ENCODE measurements at places on chromosomes 11 and 22. TPM values are rescaled to one million over a fixed set of nuclear protein-coding genes. Genes with fewer than 3 reads are reported as not detected.

DNA sequence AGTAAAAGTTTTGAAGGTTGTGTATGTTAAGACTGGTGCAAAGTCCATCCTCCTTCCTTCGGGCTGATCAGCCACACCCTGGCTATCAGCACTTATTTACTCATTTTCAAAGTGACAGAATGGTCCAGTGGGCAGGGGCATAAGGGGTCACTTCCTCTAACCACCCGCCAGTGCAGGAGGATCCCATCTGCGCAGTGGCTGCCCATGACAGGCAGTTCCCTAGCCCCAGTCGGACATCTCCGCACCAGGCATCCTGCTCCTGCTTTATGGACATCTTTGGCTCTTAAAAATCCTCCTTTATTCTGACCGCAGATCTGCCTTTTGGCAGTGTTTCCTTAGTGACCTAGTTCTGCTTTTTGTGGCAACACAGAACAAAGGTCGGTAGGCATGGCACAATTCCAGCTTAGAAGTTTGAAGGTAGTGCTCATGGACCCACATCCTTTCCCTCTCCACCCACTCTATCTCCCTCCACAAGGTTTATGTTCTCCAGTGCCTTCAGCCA lies 55.9 kb downstream of the BMAL1 start:
- DNase-seq, result no peak

Gene SLC15A3
- 0.62 TPM for total RNA-seq

Gene LRRC32
- total RNA-seq, result 22.0 TPM

DNA sequence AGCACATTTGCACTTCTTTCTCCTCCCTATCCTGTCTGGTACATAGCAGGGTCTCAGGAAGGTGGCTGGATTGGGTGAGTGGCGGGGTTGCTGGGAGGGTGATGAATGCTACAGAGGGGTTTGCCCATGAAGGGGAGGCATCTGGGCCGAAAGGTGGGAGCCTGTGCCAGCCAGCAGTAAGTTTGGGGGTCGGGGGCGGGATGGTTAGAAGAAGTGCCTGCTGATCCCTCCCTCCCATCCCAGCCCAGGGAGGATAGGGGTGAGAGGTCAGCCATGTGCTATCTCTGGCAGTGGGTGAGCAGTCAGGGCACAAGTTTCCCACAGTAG lies 2.8 kb downstream of the CD82 start:
- DNase-seq, result no peak

DNA sequence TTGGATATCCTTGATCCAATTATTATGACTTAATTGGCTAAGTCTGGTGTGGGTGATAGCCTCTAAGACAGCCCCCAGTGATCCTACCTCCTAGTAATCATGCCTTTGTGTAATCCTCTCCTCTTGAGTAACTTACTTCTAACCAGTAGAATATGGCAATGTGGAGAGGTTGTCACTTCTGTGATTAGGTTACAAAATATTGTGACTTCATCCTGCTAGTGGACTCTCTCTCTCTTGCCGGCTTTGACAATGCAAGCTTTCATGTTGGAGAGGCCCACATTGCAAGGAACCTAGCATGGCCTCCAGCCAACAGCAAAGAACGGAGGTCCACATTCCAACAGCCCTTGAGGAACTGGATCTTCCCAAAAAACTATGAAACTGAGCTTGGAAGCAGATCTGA lies 19.5 kb downstream of the YPEL4 start:
- DNase-seq, result no peak

DNA sequence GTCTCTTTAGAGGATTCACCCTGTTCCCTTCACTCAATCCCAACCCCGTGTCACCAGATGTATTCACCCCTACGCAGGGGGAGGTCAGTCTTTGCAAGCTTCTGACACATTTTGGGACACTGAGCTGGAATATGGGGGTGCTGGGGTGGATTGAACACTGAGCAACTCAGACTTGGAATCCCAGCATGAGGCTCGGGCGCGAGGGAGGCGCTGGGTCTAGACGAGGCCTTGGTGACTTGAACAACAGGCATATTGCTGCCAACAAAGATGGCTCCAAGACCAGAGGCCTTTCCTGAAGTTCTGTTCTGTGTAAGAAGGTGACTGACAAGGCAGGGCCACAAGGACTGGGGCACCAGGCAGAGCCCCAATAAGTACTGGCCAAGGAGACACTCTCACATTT lies 3.0 kb upstream of the SCGB2A1 start:
- DNase-seq, result no peak

- no peak for DNase-seq
Observed at GRCh38 chr22:38232196-38232595, 30.4 kb downstream of the MAFF start.

Gene MRGPRX3
- 0.21 TPM for total RNA-seq

GRCh38 chr11:27309046-27309445 lies 54.0 kb downstream of the CCDC34 start:
- DNase-seq, result no peak

GRCh38 chr11:35011944-35012343 lies 95.5 kb downstream of the PDHX start:
- DNase-seq, result no peak
